Hematopoietic multipotent progenitor cell treated with erythropoietin and hydrocortisone succinate and interleukin-3 and kit ligand, for 8 days (in vitro differentiated cells): ENCODE measurements at places on chromosomes 16 and 17.

DNA sequence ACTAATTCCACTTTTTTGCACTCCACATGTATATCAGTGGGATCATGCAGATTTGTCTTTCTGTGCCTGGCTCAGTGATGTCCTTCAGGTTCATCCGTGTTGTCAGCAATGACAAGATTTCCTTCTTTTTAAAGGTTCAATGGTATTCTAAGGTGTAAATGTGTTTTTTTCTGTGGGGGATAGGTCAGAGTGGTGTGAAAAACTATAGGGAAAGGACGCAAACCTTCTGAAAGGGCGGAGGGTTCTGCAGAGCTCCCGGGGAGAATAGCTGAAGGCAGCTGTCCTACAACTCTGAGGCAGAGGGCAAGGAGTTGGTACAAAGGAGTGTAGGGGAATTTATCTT is 21.9 kb upstream of the CSNK1D start:
- no peak for DNase-seq

GRCh38 chr17:49021095-49021767 is 24.0 kb downstream of the IGF2BP1 start:
- peak; percentile 47 for DNase-seq

- DNase-seq, result no peak
Measured at GRCh38 chr17:54887787-54888186, 12.9 kb upstream of the TOM1L1 start.

DNA sequence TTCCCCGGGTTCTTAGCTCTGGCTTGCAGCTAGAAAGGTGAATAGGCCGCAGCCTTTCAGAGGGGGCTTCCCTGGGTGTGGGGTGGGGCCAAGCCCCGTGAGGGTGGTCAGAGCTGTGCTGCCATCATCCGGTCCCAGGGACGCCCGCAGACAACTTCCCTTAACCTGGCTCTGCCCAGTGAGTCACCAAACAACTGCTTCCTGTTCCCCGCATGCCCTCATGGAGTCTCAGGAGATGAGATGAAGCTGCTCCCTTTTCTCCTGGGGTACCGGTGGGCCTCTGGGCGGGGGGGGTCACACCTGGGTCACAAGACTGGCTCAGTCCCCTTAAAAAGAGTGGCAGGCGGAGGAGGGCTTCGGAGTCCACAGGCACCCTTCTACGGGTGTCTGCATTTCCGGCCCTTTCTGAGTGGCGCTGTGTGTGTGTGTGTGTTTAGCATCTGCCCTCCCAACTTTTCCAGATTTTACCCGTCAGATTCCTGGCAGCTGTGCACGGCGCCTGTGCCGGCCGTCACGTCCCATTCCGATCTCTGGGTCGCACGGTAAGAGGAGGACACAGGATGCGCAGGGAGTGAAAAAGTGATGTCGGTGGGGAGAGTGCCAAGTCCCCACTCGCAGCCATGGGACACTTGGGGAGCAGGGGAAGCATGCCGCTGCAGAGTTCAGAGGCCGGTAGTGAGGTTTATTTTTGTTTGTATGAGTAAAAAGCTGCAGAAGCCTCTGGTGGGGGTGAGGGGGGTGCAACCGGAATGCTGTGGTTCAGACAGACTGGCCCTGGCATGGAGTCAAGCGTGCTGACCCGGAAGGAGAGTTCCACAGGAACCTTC is 16.8 kb downstream of the HIC1 start:
- no peak for DNase-seq

- DNase-seq, result no peak
Measured at GRCh38 chr17:21210411-21211076, 3.4 kb downstream of the TMEM11 start.

- no peak for DNase-seq
Measured at GRCh38 chr16:27258241-27258734, 10.3 kb downstream of the NSMCE1 start.

- no peak for DNase-seq
Measured at GRCh38 chr16:132120-132519, 6.4 kb downstream of the NPRL3 start.

DNA sequence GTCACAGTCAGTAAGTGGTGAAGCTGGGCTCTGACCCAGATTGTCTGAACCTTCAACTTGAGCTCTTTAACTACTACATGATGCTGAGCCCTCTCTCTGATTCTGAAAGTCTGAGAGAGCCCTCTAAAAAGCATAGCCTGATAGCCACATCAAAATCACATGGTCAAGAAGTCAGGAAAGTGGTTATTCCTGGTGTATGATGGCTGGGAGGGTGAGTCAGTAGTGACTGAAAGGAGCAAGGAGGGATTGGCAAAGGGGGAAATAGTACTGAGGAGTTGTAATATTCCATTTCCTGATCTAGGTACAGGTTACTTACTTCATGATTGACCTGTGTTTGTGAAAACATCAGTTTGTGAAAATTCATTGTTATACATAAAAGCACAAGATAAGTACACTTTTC is 89.1 kb downstream of the SSH2 start:
- no peak for DNase-seq

DNA sequence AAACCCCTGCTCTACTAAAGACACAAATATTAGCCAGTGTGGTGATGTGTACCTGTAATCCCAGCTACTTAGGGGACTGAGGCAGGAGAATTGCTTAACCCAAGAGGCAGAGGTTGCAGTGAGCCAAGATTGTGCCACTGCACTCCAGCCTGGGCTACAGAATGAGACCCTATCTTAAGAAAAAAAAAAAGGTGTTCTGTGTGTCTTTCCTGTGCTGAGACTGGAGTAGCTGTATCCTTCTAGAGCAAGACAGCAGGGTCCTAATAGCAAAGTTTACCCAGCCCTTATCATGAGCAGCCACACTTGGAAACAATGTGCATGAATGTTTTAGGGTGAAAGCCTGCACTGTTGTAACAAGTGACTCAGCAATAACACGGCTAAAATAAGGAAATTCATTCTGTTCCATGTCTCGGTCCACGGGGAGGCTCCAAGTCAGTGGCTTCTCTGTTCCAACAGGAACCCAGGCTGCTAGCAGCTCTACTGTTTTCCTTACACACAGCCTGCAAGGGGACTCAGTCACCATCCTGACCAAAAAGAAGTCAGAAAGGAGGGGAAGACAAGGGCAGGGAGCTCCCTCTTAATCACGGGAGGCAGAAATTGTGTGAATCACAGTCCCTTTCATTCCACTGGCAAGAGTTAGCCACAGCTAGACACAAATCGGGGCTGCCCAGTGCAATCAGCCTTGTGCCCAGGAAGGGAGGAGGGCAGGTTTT is 7.1 kb upstream of the SLC5A11 start:
- peak; percentile 88 for DNase-seq

DNA sequence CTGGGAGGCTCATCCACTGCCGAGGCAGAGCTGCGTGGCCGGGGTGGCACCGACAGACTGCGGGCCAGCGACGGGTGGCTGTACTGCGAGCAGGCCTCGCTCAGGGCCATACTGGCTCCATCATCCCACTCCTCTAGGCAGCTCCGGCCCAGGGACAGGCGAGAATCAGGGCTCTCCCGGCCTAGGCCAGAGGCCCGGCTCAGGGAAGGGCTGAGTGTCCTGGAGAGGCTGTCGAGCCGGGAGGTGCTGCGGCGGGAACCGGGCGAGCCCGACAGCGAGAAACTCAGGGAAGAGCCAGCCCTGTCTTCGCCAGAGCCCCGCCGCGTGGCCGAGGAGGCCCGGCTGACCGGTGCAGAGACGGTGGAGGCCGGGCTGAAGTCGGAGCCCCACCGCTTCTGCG is 37.4 kb downstream of the PIPOX start:
- no peak for DNase-seq

DNA sequence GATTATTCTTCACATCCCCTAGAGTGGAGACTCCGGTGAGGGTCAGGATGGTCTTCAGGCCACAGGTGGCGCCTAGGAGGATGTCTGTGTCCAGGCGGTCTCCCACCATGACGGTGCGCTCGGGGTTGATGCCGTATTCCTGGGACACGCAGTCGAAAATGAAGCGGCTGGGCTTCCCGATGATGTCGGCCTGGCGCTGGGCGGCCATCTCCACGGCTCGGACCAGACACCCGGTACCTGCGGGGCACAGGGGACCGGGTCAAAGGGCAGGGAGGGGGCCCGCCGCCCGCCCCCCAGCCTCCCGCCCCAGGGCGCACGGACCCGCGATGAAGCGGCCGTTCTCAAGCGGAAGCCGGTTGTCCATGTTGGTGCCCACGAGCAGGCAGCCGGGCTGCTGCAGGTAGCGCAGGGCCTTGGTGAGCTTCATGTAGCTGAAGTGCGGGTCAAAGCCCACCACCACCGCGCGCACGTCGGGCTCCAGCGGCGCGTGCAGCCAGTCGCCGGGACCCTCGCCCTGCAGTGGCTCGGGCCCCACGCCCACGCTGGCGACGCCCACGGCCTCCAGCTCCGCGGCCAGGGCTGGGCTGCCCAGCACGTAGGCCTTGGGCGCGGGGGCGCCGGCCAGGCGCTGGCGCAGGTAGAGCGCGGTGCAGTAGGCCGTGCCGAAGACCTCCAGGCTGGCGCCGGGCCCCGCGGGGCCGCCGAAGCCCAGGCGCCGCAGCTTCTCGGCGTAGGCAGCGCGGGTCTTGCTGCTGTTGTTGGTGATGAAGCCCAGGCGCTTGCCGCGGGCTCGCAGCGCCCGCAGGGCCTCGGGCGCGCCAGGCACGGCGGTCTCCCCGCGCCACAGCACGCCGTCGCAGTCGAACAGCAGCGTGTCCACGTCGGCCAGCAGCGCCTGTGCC is 572 bp downstream of the PGP start:
- DNase-seq, result no peak

GRCh38 chr17:225551-225950 is 44.1 kb upstream of the DOC2B start:
- no peak for DNase-seq

- DNase-seq, result peak; percentile 60
Measured at GRCh38 chr17:77772461-77772897, 186.0 kb upstream of the TNRC6C start.

DNA sequence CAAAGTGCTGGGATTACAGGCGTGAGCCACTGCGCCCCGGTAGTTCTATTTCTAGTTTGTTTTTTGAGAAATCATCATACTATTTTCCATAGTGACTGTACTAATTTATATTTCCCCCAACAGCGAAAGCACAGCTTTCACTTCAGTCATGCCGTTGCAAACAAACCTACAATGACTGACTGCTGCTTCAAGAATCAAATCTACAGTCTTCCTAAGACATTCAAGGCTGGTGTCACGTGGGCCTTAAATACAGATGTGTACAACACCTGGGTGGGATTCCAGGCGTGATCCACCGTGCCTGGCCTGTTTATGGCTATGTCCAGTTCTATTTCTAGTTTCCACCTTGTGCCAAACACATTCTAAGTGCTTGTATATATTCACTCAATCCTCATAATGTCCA is 72.0 kb downstream of the ABCC6 start:
- no peak for DNase-seq

GRCh38 chr16:29876594-29877249 is 13.7 kb upstream of the CDIPT start:
- DNase-seq, result no peak

GRCh38 chr16:34758835-34759234 is 1299.4 kb downstream of the TP53TG3F start:
- DNase-seq, result no peak
